ENCODE measurements at places on chromosomes 4 and X.

GRCh38 chr4:81923140-81923539 is 450.7 kb downstream of the HNRNPD start:
- DNase-seq: no peak

DNA sequence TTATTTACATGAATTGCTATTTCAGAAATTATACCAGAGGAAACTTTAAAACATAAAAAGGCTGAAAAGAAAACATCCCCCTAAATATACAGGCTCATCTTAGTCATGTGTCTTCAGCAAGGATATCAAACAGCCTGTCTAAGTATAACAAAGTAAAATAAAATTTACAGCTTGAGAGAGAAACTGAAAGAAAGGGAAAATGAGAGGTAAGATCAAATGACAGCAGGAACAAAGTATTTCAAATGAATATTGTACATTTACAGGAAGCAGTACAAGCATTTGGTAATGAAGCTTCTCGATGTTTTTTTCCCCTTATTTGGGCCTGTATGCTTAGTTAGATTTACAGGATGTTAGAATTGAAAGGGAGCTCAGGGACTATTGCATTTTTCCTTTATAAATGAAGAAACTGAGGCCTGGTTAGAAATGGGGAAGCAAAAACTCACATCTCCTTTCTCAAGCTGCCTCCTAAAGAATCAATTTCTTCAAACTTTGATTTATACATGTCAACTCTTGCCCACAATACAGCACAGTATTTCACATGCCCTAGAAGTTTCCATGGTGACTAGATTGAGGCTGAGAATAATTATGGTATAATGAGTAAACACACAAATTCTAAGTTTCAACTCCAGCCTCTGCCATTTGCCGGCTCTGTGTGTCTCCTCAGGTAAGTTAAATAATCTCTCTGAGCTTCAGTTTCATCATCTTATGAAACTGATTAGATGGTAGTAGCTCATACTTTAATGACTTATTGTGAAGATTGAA is 29.3 kb downstream of the DAPP1 start:
- no peak for DNase-seq

- no peak for DNase-seq
Observed at GRCh38 chr4:176587920-176588319, 204.8 kb downstream of the VEGFC start.

DNA sequence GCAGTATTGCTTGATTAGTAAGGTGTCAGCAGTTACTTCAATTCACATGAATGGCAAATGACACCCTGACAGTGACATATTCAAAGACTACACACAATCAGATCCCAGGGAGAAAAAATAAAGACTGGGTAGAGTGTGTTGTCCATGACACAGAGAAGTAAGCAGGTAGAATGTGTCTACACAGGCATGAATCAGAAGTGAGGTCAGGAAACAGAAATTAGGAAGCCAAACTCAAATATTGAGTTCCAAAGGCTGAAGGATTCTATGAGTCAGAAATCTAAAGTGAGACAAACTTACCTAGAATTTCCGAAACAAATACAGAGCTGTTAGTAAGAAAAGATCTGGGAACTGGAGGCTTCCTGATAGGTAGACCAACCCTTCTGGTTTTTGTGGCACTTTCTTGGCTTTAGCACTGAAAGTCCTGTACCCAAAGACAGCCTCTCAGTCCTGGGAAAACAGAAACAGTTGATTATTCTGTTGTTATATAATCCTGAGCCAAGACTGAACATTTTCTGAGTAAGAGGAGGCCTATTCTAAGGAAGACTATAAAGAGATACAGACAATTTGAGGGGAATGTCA is 24.3 kb upstream of the GLRA2 start:
- no peak for DNase-seq

DNA sequence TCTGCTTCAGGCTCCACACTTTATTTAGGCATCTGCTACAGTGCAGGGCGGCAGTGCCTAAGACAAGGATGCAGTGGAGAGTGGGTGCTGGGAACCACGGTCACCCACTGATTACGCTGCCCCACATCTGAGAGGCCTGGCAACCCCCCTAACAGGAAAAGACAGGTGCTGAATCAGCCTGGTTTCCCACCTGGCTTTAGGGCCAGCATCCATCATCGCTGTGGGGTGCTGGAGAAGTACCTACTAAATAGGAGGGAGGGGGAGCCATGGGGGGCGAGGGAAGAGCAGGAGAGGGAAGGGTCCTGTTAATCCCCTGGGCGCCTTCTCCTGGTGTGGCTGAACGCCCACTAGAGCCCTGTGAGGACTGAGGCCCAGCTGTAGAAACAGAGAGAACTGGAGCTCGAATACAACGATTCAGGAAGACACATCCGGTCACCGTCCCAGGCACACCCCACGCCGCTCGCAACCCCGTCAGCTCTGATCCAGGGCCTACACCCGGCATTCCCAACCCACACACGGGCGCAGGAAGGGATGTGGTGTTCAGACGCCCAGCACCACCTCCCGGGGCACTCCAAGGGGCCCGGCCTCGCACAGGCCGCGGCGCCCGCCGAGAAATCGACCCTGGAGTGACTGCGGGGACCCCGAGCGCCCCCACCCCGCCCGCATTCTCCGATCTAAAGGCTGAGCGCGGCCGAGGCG is 554 bp downstream of the DCTD start:
- DNase-seq: no peak

DNA sequence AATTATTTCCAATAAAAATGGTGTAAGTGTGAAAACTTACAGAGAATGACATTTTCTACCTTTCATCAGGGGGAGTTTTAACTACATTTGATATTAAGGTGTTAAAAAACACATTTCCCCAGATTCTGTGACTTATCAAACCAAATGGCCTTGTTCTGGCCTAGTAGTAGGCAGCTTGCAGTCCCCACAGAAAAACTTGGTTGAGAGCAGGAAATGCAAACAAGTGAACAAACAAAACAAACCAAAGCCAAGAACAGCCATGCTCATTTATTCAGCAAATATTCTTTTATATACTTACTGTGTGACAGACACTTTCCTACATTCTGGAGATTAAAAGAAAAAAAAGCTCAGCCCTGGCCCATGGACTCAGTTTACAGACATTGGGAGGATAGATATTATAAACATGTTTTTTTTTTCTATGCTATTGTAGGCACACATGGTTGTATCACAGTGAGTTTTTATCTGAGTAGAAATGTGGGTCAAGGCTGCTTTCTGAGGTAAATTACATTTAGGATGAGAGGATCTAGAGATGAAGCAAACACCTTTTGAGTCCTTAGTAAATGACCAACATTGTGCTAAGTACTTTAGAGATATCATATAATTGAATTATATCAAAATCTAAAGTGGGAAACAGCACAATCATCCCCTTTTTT is 449.2 kb upstream of the AADAT start:
- DNase-seq: no peak

Measured in activated naive CD4-positive, alpha-beta T cell (primary cell).